ENCODE measurements at places on chromosomes 2 and 18. TPM values are rescaled to one million over a fixed set of nuclear protein-coding genes. Genes with fewer than 3 reads are reported as not detected.

DNA sequence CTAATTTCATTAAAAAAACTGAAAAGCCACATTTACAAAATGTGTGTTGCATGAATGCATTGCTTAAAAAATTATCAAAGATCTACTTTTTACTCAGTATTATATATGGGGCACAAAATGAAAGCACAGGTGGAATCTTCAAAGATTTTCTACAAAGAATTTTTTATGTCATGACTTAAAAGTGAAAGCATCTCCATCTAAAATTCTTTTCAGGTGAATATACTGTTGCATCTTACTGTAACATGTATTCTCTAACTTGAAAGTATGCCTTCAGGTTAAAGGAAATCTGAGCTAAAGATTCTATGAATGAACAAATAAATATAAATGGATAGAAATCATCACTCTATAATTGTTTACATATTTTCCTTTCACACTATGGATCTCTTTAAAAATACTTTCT, 66.8 kb upstream of the WDR75 start:
- DNase-seq = no peak

DNA sequence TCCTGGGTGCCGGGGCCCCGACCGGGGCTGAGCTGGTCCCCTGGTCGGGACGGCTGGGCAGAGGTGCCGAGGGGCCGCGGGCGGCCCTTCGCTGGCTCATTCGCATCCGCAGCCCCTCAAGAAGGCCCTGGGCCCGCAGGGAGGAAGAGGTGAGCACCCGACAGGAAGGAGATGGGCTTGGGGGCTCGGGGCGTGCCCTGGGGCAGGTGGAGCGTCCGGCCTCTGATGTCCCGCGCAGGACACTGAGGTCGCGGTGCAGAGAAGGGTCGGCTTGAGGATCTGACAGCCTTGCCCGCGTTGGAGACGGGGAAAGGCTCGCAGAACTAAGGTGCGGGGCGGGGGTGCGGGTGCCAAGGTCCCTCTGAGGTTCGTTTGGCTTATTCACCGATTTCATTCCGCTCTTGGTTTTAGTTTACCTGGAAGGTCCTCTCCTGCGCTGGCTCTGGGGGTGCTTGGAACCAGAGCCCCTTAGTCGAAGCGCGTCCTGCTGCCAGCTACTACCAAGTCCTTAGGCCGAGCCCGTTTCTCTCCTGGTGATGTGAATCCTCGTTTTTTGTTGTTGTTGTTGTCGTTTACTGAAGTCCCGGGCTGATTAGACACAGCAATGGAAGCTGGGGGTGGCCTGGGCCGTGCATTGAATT, 18.9 kb upstream of the CD8A start:
- no peak for DNase-seq

DNA sequence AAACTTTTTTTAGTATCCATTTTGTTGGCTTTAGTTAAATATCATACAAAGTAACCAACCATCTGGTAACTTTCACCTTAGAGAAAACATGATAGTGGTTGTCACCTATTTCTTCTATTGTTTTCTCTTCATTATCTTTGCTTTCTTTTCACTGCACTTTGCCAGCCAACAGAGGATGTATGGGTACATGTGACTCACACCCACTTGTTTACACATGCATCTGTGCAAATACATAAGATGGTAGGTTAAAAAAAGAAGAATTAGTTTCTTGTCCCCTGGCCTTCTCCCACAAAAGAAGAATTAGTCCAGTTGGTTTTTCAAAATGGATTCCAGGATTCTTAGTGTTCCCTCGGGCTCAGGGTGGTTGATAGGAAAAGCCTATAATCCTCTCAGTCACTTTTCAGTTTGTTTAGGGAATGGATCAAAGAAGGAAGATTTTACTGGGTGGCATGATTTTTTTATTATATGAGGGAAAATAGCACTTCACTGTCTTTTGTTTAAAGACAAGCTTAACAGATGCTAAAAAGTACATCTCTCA, 46.6 kb downstream of the CDK15 start:
- DNase-seq = no peak

DNA sequence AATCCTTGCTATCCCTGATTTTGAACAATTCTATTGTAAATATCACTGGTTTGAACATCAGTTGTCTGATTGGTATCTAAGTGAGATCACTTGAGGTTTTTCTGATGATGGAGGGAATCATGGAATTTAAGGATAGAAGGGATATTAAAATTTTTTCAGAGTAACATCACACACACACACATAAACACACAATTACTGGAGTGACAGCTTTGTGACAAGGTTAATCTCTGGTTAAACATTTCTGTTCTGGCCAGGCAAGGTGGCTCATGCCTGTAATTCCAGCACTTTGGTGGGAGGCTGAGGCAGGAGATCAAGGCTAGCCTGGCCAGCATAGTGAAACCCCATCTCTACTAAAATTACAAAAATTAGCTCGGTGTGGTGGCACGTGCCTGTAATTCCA, 85.3 kb downstream of the SOCS6 start:
- DNase-seq = no peak

DNA sequence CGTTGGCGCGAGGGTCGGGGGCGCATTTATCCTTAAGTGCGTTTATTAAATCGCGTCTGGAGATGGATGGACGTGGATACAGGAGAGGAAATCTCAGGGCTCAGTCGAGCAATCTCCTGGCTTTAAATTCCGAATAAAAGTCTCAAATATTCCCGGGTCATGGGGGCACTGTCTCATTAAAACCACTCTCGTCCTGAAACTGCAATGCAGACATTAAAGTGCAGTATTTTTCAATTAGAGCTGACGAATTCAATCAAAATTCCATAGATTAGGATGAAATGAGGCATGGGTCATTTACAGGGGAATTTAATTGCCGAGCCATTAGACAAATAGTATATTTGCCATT, 10.7 kb upstream of the GBX2 start:
- no peak for DNase-seq

GRCh38 chr18:57827646-57828045, 24.5 kb upstream of the ATP8B1 start:
- DNase-seq = no peak

GRCh38 chr18:11147962-11148679, 1.2 kb downstream of the PIEZO2 start:
- DNase-seq = no peak

- no peak for DNase-seq
Observed at GRCh38 chr2:492178-492577, 185.0 kb downstream of the TMEM18 start.

- DNase-seq = no peak
Observed at GRCh38 chr18:11020161-11020853, 129.1 kb downstream of the PIEZO2 start.

DNA sequence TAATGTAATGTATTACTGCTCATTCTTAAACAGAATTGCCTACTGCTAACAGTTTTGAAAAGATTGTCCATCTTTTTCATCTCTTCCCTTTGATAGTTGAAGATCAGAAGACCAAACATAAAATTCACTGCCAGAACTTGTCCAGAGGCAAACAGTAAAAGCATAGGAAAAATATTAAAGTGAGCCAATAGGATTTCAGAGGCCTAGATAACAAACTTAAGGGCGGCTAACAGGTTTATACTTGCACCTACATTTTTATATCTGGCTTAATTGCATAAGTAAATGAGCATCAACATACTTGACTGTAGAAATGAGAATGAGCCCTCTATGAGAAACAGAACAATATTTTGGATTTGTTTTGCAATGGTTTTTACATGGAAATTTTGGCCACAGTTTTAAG, 30.3 kb downstream of the ZC3H15 start:
- DNase-seq = no peak

DNA sequence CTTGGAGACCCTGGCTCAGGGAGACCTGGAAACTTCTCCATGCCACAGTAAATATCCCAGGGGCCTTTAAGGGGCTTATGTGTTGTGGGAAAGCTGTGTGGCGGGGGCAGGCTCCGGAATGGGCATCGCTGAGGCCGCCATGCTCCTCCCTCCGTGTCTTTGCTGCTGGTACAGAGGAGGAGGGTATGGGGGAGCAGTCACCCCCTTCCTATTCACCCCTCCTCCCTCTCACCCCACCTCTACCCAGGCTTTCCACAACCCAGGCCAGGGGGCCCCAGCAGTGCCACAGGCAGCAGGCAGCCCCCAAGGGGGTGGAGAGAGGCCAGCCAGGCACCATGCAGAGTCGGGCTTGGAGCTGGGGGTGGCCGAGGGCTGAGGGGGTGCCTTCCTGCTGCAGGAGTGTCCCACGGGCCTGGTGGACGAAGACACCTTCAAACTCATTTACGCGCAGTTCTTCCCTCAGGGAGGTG, 28.0 kb upstream of the FAHD2A start:
- DNase-seq = no peak

GRCh38 chr18:55694291-55694690, 106.3 kb upstream of the TCF4 start:
- no peak for DNase-seq

- DNase-seq = peak; percentile 14
Observed at GRCh38 chr2:217105733-217106649, 246.1 kb upstream of the TNP1 start.

DNA sequence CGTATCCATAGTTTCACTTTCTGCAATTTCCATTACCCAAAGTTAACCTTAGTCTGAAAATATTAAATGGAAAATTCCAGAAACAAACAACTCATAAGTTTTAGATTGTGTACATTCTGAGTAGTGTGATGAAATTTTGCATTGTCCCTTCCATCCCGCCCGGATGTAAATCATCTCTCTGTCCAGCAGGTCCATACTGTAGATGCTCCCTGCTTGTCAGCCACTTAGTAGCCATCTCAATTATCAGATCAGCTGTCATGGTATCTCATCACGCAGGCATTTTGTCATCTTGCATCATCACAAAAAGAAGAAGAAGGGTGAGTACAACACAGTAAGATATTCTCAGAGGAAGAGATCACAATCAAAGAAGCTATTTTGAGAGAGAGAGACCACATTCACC, 185.0 kb upstream of the STK17B start:
- no peak for DNase-seq

DNA sequence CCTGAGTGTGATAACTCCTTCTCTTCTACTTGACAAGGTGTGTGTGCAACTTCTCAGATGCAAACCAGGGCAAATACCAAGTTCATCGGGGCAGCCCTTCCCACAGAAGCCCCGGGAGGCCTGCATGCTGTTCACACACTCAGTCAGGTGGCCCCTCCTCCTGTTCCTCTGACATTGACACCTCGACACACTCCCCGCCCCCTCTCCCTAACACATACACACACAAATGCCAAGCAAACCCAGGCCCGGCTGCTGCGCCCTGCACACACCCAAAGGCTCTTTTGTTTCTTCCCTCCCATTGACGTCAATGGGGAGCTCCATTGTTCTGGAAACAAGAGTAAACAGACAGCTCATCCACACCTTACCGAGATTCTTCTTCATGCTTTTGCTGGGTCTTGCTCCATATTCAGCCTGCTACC, 1.7 kb upstream of the PER2 start:
- DNase-seq = peak; percentile 90

GPR45 gene
- total RNA-seq = not detected

TMEM247 gene
- not detected for total RNA-seq

NEB gene
- total RNA-seq = 140 TPM
